ENCODE measurements at places on chromosomes 5 and 9. TPM values are rescaled to one million over a fixed set of nuclear protein-coding genes. Genes with fewer than 3 reads are reported as not detected.

The ANKRD18B gene
- total RNA-seq, result 2.3 TPM

The CDKN2B gene
- total RNA-seq, result 10.4 TPM

The CNTNAP3 gene
- total RNA-seq, result 3.5 TPM

The SAXO1 gene
- 0.09 TPM for total RNA-seq

The OTP gene
- not detected for total RNA-seq

The SOX30 gene
- not detected for total RNA-seq

The ADRA1B gene
- not detected for total RNA-seq

The PLCXD3 gene
- under 0.01 TPM for total RNA-seq

The PIP5KL1 gene
- 3.5 TPM for total RNA-seq

The HINT2 gene
- 27.3 TPM for total RNA-seq

The IPO11 gene
- total RNA-seq, result 22.7 TPM

The KDM4C gene
- 31.1 TPM for total RNA-seq

The TAF11L10 gene
- not detected for total RNA-seq

The OR1J1 gene
- not detected for total RNA-seq

The SVEP1 gene
- 62.5 TPM for total RNA-seq

The SLC44A1 gene
- total RNA-seq, result 55.2 TPM

The SLC6A3 gene
- total RNA-seq, result not detected

The NUTM2G gene
- not detected for total RNA-seq

The SSNA1 gene
- 58.4 TPM for total RNA-seq

The PCDHB16 gene
- total RNA-seq, result 2.1 TPM

The RASEF gene
- total RNA-seq, result 0.16 TPM

The CER1 gene
- not detected for total RNA-seq

The UBTD2 gene
- 17.1 TPM for total RNA-seq

The PCYOX1L gene
- total RNA-seq, result 3.7 TPM

The LRRC19 gene
- not detected for total RNA-seq

The SPINK5 gene
- total RNA-seq, result 0.09 TPM

The LMX1B gene
- total RNA-seq, result not detected

The PTPRD gene
- total RNA-seq, result 13.1 TPM

All from bronchial smooth muscle cell (primary cell).